ENCODE measurements at places on chromosomes 3 and 15. TPM values are rescaled to one million over a fixed set of nuclear protein-coding genes. Genes with fewer than 3 reads are reported as not detected.

The NANOGP8 gene
- 1.7 TPM for total RNA-seq

The SNTN gene
- total RNA-seq: 0.12 TPM

The CEMIP gene
- total RNA-seq: 1.6 TPM

The RLBP1 gene
- not detected for total RNA-seq

The FBXW12 gene
- total RNA-seq: 0.23 TPM

The GRK7 gene
- total RNA-seq: not detected

The SLC12A1 gene
- total RNA-seq: 578 TPM

The CLRN1 gene
- total RNA-seq: not detected

The NEK10 gene
- total RNA-seq: 11.1 TPM

The BFSP2 gene
- total RNA-seq: not detected

The TJP1 gene
- 141 TPM for total RNA-seq

The FBN1 gene
- total RNA-seq: 189 TPM

The P2RY1 gene
- 6.9 TPM for total RNA-seq

The IL17RB gene
- total RNA-seq: 5.1 TPM

The SLC6A6 gene
- 25.8 TPM for total RNA-seq

The SLC2A2 gene
- total RNA-seq: 15.0 TPM

The HLTF gene
- total RNA-seq: 36.0 TPM

The RASL12 gene
- total RNA-seq: 12.6 TPM

The C3orf85 gene
- 3.6 TPM for total RNA-seq

The ZBBX gene
- 3.6 TPM for total RNA-seq

The ZNF620 gene
- 8.9 TPM for total RNA-seq

The ABHD10 gene
- total RNA-seq: 51.6 TPM

The ADAMTS9 gene
- total RNA-seq: 151 TPM

The CIDEC gene
- total RNA-seq: 0.18 TPM

The SLC30A4 gene
- total RNA-seq: 9.6 TPM

The CCR9 gene
- 0.18 TPM for total RNA-seq

The NUP210 gene
- total RNA-seq: 27.6 TPM

The ZIC1 gene
- total RNA-seq: 1.9 TPM

The GOLGA6A gene
- total RNA-seq: not detected

The ARGFX gene
- not detected for total RNA-seq
